ENCODE measurements at places on chromosomes 4 and X.

GRCh38 chr4:101911616-101912015 is 121.1 kb downstream of the BANK1 start:
- DNase-seq = no peak

DNA sequence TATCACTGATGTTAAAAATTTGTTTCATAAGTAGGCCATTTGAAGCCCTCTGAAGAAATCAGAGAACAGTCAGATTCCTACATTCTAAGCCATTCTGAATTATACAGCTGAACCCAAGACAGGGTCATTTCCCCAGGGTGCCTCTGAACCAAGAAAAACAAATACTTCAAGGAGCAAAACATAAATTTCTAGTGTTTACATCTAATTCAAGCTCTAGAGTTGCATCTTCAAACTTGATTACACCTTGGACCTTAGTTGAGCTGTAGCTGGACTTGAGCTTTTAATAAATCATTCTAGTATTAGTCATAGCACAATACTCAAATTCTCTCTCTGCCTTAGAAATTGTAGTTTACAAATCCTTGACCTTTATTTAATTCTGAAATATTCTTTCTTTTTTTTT is 87.6 kb upstream of the IL15 start:
- no peak for DNase-seq

GRCh38 chr4:8910100-8910821 is 38.6 kb upstream of the HMX1 start:
- no peak for DNase-seq

DNA sequence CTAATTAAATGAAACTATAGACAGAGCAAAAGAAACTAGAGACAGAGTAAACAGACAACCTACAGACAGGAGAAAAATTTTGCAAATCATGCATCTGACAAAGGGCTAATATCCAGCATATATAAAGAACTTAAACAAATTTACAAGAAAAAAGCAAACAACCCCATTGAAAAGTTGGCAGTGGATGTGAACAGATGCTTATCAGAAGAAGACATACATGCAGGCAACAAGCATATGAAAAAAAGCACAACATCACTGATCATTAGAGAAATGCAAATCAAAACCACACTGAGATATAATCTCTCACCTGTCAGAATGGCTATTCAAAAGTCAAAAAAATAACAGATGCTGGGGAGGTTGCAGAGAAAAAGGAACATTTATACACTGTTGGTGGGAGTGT is 14.8 kb downstream of the ZNF280C start:
- DNase-seq = no peak

DNA sequence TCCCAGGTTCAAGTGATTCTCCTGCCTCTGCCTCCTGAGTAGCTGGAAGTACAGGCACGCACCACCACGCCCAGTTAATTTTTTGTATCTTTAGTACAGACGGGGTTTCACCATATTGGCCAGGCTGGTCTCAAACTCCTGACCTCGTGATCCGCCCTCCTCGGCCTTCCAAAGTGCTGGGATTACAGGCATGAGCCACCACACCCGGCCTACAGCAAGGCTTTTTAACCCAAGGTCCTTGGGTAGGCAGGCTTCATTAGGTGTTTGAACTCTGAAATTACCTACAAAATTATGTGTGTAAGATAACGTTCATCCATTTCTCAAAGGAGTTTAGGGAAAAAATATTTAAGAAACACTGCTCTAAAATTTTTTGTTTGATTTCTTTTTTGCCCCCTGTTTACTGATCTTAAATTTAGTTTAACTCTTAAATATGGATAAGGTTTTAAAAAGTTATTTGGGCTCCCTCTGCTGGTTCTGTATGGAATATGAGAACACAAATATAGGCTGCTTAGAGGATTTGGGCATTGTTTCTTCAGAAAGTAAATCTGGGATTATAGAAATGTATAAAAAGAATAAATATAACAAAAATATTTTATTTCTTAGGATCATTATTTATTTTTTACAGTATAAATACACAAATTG is 92.8 kb downstream of the CBR4 start:
- DNase-seq = no peak

DNA sequence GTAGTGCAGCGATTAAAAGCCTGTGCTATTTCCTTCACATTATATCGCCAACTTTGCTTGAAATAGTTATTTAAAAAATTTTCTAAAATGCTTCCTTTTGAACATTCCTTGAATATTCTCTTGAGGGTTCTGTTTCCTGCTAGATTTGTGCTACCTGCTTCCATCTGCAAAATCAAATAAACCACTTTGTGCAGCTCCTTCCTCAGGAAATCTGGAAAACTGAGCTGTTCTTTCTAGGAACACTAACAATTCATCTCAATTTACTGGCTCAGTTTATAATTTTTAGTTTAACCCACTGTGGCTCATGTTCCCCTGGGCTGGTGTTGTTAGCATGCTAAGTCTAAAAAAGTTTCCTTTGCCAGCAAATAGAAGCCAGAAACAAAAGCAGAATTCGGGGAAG is 88.1 kb upstream of the LCORL start:
- DNase-seq = no peak

- no peak for DNase-seq
Observed at GRCh38 chrX:11461201-11462001, 168.2 kb downstream of the AMELX start.

- DNase-seq = no peak
Observed at GRCh38 chr4:184420402-184420801, 53.9 kb downstream of the IRF2 start.

DNA sequence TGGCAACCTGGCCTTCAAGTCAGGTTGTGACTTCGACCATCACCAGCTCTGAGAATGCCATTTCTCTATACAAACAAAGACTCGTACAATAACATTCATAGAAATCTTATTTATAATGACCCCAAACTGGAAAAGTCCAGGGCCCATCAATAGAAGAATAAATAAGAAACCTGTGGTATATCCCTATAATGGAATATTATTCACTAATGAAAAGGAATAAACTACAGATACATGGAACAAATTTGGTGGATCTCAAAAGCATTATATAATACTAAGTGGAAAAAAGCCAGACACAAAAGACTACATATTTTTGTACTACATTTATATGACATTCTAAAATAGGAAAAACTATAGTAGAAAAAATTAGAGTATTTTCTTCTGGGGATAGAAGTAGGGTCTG is 109.4 kb upstream of the INPP4B start:
- no peak for DNase-seq

GRCh38 chr4:174847801-174848427 is 18.9 kb upstream of the GLRA3 start:
- no peak for DNase-seq

- no peak for DNase-seq
Observed at GRCh38 chrX:46208225-46208854, 336.9 kb downstream of the ZNF674 start.
